ENCODE measurements at places on chromosomes 7 and 10.

- DNase-seq, result no peak
Observed at GRCh38 chr7:100154651-100155491, 3.7 kb downstream of the TRAPPC14 start.

GRCh38 chr10:76649723-76650127 lies 987.9 kb downstream of the KCNMA1 start:
- DNase-seq, result peak; percentile 47

GRCh38 chr10:84177541-84178141 lies 4.0 kb downstream of the GPR15LG start:
- peak; percentile 87 for DNase-seq

DNA sequence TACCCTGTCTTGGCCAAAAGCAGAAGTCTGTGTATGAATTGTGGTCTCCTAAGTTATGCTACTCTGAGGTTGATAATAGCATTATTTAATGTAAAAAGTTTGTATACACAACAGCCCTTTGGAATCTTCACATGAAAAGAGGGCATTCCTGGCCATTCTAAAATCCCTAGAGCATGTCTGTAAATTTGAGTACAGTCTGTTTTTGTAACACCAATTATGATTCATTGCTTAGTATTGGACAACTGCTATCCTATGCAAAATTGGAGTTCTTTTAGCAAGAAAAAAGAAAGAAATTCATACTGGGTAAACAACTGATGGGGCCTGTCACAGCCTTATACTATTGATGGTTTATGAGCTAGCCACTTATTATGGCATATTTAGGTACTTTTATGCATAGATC lies 10.2 kb downstream of the CUTC start:
- no peak for DNase-seq

- no peak for DNase-seq
Observed at GRCh38 chr10:132793871-132794849, 8.2 kb upstream of the NKX6-2 start.

- no peak for DNase-seq
Observed at GRCh38 chr10:115278294-115278693, 185.1 kb downstream of the ATRNL1 start.

GRCh38 chr7:143351060-143351459 lies 11.5 kb downstream of the FAM131B start:
- no peak for DNase-seq
